ENCODE measurements at places on chromosomes 2 and 18. TPM values are rescaled to one million over a fixed set of nuclear protein-coding genes. Genes with fewer than 3 reads are reported as not detected.

- no peak for DNase-seq
These were observed 228.1 kb downstream of the LPIN1 start for GRCh38 chr2:11974573-11974972.

DNA sequence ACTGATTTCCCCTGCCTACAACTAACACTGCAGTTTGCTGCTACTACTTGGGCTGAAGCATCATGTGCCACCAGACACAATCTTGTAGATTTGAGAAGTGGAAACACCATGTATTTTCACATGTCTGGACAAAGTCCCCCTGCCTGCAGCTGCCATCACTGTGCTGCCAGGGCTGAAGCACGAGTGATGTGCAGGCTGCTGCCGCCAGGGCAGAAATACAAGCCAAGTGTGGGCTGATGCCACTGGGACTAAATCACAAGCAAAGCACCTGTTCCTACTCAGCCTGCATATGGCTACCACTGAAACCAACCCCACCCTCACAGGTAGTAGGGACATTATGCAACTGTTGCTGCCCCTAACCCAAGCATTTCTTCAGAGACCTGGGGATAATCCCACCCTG is 179.5 kb upstream of the SLC35G4 start:
- no peak for DNase-seq

DNA sequence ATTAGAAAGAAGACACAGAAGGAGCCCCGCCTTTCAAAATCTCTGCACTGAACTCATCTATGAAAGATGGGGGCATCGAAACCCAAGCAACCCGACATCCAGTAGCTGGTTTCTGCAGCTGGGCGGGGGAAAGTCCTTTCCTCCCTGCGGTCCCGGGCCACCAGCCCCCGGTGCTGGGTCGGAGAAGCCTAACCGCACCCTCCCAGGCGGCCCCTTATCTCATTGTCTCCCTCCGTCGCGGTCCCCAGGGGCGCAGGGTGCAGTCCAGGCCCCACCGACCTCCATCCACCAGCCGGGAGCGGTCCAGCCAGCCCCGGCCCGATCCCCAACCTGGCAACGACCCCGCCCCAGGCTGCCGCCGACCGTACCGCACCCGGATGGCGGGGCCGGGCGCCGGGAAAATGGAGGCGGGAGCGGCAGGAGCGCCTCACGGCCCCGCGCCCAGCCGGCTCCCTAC is 452 bp downstream of the RAPH1 start:
- DNase-seq = peak; percentile 85

- DNase-seq = no peak
These were observed 108.2 kb downstream of the CD226 start for GRCh38 chr18:69839497-69839896.

DNA sequence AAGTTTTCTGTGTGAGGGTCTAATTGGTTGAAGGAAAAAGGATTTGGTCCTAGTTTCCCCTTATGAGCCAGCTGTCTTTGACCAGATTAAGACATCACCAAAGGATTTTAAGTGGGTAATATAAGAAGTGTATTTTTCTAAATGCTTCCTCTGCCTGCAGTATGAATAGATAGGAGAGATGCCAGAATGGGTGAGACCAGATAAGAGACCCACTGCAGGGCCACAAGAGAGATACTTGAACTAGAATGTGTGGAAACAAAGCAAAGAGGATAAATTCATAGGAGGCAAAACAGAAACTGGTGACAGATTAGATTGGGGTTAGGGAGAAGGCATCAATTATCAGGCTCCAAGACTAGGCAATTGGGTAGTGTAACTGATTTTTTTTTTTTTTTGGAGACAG is 1.1 kb upstream of the HDHD2 start:
- DNase-seq = no peak

ELMOD3 gene
- 13.1 TPM for total RNA-seq

ARHGAP28 gene
- 15.6 TPM for total RNA-seq

C1QL2 gene
- not detected for total RNA-seq

DNA sequence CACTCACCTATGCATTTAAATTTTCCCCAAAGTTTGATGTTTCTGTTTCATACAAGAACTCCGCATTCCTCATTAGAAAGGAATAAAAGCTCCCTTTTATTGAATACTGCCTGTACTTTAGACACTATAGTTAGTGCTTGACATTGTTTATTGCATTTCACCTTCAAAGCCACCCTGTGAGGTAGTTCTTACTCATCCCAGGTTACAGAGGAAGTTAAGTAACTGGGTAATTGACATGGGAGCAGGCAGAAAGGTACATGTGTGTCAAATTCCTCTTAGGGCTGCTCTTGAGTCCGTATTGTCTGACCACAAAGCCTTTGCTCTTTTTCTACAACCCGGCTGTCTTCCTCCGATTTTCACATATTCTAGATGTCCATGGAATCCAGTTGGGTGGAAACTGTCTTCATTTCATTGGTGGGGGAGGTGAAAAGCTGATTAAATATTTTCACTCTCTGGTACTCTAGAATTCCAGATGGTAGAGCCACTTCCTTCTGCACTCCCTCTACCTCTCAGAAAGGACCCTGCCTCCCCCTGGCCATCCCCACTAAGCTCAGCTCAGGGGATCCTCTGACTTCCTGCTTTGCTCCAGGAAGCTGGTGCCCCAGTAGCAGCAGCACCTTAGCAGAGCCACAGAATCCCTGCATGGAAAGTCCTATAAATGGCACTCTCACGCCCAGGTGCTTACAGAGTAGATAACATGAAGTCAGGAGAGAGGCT is 319.2 kb downstream of the LRATD1 start:
- DNase-seq = no peak

DNA sequence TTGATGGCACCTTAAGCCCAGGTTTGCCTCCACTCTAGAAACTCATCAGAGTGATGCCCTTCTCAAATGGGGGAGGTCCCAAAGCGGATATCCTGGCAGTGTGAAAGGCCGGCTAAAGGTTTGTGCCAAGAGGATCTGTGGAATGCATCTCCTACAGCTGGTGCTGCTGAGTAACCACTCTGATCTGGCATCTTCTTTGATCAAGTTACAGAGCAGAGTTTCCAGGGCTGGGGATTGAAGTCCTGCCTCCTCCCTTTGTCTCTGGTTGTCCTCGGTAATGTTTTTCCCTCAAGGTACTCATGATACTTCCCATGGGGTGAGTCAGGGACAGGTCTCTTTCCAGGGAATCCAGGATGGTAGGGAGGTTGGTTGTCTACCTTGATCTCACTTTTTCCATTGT is 24.6 kb downstream of the PRKRA start:
- no peak for DNase-seq

DNA sequence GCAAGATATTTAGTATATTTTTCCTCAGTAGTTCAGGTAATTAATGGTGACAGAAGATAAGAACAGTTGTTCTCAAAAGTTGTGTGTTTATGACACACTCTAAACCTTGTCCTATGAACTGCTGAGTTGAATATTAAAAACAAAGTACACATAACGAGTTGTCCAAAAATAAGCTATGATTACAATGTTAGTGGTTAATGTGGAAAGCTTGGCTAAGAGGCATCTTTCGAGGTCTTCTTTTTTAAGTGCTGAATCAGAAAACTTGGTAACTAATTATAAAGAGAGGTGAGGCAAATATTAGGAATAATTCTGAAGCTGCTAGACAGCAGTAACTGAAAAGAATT is 1088.7 kb downstream of the SUCLG1 start:
- no peak for DNase-seq

Measured in posterior vena cava (tissue), 2 donors.